ENCODE measurements at places on chromosomes 6 and 20. TPM values are rescaled to one million over a fixed set of nuclear protein-coding genes. Genes with fewer than 3 reads are reported as not detected.

GNRH2 gene
- total RNA-seq = 1.0 TPM

C20orf141 gene
- not detected for total RNA-seq

CRYBG1 gene
- 0.46 TPM for total RNA-seq

TMEM74B gene
- not detected for total RNA-seq

MTCH1 gene
- total RNA-seq = 164 TPM

AKAP7 gene
- total RNA-seq = 10.3 TPM

SRSF12 gene
- total RNA-seq = 1.4 TPM

CDSN gene
- not detected for total RNA-seq

PLEKHG1 gene
- 6.2 TPM for total RNA-seq

CRNKL1 gene
- total RNA-seq = 27.6 TPM

TSBP1 gene
- not detected for total RNA-seq

SPTLC3 gene
- 4.6 TPM for total RNA-seq

CCR6 gene
- not detected for total RNA-seq

SH3BGRL2 gene
- total RNA-seq = 0.33 TPM

SAPCD1 gene
- total RNA-seq = not detected

EMILIN3 gene
- total RNA-seq = under 0.01 TPM

GPR6 gene
- not detected for total RNA-seq

DDO gene
- total RNA-seq = not detected

TCF21 gene
- total RNA-seq = not detected

SLC16A10 gene
- 14.0 TPM for total RNA-seq

TSHZ2 gene
- not detected for total RNA-seq

SYCP2 gene
- 0.34 TPM for total RNA-seq

CAP2 gene
- 6.3 TPM for total RNA-seq

MUC21 gene
- total RNA-seq = not detected

RIMS4 gene
- total RNA-seq = not detected

CST11 gene
- total RNA-seq = not detected

ADGB gene
- not detected for total RNA-seq

DPPA5 gene
- total RNA-seq = not detected

BTNL2 gene
- total RNA-seq = not detected

PRSS16 gene
- total RNA-seq = not detected

FAM162B gene
- total RNA-seq = not detected

MYLK2 gene
- total RNA-seq = 0.34 TPM

GSTA2 gene
- not detected for total RNA-seq

ATP6V1G2 gene
- total RNA-seq = 0.77 TPM

Measured in melanocyte of skin (primary cell).